ENCODE measurements at places on chromosomes 4 and X. TPM values are rescaled to one million over a fixed set of nuclear protein-coding genes. Genes with fewer than 3 reads are reported as not detected.

- no peak for DNase-seq
Observed at GRCh38 chrX:18856645-18856997, 127.3 kb downstream of the PHKA2 start.

GPM6B gene
- 37.1 TPM for total RNA-seq

PFKFB1 gene
- total RNA-seq, result not detected

- DNase-seq, result no peak
Observed at GRCh38 chr4:176818531-176818930, 25.8 kb upstream of the VEGFC start.

- no peak for DNase-seq
Observed at GRCh38 chr4:127829014-127829413, 46.9 kb downstream of the HSPA4L start.

DNA sequence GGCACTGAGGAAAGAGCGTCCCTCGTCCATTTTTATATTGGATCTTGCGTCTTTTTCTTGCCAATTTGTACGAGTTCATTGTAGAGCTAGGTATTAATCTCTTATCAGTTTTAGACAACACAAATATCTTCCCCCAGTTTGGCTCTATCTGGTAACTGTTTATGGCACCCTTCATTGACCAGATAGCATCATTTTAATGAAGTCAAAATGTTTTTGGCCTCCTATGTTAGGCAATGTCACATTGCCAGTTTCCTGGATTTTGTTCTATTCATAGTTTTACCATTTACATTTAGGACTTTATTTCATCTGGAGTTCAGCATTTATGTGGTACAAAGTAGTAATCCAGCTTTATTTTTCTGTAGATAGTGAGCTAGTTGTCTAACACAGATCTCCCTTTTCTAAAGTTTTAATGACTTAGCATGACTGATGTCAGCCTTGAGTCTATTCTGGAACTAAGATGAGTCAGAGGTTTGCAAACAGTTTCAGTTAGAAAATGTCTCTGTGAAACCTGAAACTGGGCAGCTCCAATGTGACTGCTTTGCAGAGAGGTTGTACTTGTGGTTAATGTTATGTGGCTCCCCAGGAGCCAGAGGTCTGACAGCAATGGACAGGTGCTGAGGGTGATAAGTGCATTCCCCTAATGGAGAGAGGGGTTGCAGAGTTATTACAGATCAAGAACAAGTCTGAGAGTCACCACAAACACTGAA lies 5.3 kb upstream of the STBD1 start:
- DNase-seq, result no peak
